ENCODE measurements at places on chromosomes 12 and 14.
A peak's percentile ranks its signal among the peaks of the same experiment; 100 is the strongest.

DNA sequence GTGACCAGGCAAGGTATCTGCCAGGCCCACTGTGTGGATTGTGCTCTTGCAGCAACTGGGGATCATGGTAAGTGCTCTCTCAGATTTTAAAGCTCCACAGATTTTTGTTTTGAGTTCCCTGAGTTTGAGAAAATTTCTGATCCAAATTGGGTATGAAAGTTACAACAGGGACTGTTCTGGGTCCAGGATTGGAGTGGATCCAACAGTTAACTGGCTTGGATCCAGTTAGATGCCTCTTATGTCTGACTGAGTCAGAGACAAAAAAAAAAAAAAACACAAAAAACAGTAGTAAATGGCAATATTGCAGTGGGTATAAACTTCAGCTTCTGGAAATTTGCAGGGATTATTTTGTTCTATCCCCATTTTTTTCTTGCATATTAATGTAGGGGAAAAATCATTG is 598.8 kb downstream of the C12orf50 start:
- DNase-seq: no peak

DNA sequence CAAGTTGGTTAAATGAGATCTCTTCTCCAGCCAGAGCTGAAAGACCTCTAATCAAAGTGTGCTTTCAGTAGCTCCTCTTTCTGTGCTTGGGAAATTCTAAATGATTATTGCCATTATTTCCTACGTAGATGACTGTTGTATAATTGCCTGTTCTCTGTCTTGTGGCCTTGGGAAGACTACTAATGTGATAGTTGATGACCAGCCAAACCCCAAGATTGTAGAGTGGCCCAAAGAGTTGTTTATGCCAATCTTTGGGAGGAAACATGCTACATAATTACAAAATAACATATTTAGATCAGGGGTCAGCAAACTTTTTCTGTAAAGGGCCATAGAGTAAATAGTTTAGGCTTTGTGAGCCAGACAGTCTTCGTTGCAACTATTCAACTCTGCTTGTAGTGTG is 135.1 kb upstream of the DIO2 start:
- DNase-seq: no peak

GRCh38 chr12:82203086-82203485 is 155.1 kb downstream of the CCDC59 start:
- no peak for DNase-seq

GRCh38 chr14:65016471-65016870 is 29.8 kb downstream of the FNTB start:
- DNase-seq: no peak

DNA sequence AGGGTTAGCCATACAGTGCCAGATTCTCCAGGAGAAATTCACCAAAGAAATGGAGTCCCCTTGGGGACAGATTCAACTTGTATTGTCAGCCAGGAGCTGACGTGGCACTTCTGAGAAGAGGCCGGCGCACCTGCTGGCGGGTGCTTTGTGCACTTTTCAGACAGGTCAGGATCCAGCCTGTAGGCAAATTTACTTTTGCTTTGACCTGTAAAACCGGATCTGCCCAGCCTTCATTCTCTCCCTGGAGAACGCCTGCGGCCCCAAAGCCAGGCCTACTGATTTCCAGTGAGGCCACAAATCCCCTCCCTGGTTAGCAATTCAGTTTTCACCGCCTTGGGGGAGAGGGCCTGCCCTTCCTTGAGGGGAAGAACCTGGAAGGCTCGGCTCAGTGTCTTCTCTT is 17.4 kb downstream of the P2RX4 start:
- no peak for DNase-seq

DNA sequence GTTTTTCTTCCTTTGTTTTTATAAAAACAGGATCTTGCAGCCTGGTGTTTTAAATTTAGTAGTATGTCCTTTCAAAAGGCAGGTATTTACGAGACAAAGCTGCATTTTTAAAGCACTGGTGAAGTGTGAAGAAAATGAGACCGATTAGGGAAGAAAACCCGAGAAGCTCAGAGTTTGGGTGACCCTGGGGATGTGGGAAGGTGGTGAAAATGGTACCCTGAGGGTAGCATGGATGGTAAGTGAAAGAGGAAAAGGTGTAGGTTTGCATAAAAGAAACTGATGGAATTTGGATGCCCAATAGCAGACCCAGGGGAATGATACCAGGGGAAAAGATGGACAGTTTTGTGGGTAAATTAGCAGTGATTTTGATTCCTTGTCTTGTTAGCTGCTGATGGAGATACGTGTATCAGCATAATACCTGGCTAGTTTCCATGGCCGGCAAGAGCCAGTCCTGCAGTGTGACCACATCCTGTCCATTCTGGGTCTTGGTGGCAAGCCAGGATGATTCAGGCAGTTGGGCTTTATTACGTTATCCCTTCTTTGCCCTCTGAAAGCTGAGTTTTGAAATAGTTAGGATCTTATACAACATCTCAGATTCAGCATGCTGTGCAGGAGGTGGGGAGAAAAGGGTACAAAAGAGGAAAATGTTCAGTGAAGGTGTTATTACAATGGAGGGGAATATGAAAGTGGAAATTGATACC is 8.9 kb downstream of the BICD1 start:
- DNase-seq: peak; percentile 95

GRCh38 chr12:69851976-69852375 is 26.9 kb downstream of the MYRFL start:
- DNase-seq: no peak

Data from AML-193 (cell line).